Heart right ventricle (tissue), 16 donors: ENCODE measurements at places on chromosomes 6 and 20. TPM values are rescaled to one million over a fixed set of nuclear protein-coding genes. Genes with fewer than 3 reads are reported as not detected.

The RUNX2 gene
- total RNA-seq = 1.2 TPM

The MEI4 gene
- 0.49 TPM for total RNA-seq

The CEP43 gene
- 10.1 TPM for total RNA-seq

The MAS1 gene
- 0.04 TPM for total RNA-seq

The ABRACL gene
- total RNA-seq = 11.5 TPM

The ANKRD66 gene
- not detected for total RNA-seq

The SOX18 gene
- 33.7 TPM for total RNA-seq

The ADGB gene
- not detected for total RNA-seq

The RBM24 gene
- 198 TPM for total RNA-seq

The TGM3 gene
- not detected for total RNA-seq
